ENCODE measurements at places on chromosomes 13 and 19.

- DNase-seq = no peak
Observed at GRCh38 chr19:23525276-23525852, 130.1 kb upstream of the ZNF91 start.

GRCh38 chr13:111152844-111153243 lies 37.7 kb downstream of the ARHGEF7 start:
- no peak for DNase-seq

DNA sequence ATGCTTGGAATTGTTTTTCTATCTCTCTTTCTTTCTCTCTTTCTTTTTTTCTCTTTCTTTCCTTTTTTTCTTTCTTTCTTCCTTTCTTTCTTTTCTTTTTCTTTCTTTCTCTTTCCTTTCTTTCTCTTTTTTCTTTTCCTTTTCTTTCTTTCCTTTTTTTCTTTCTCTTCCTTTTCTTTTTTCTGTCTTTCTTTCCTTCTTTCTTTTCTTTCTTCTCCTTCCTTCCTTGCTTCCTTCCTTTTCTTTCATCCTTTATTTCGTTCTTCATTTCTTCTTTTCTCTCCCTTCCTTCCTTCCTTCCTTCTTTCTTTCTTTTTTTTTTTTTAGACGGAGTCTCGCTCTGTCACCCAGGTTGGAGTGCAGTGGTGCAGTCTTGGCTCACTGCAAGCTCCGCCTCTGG lies 1.9 kb upstream of the MEX3D start:
- DNase-seq = no peak

DNA sequence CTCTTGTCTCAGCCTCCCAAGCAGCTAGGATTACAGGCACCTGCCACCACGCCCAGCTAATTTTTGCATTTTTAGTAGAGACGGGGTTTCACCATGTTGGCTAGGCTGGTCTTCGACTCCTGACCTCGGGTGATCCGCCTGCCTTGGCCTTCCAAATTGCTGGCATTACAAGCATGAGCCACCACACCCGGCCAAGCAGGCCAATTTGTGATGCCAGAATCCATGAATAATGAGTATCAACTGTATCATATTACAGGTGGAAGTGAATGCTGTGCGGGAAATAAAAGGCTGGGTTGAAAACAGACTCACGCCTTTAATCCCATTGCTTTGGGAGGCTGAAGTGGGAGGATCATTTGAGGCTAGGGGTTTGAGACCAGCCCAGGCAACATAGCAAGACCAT lies 3.6 kb upstream of the NFILZ start:
- DNase-seq = no peak

- no peak for DNase-seq
Observed at GRCh38 chr19:50223439-50223716, 20.0 kb downstream of the MYH14 start.

- DNase-seq = peak; percentile 14
Observed at GRCh38 chr13:41547251-41548000, 90.1 kb downstream of the RGCC start.

DNA sequence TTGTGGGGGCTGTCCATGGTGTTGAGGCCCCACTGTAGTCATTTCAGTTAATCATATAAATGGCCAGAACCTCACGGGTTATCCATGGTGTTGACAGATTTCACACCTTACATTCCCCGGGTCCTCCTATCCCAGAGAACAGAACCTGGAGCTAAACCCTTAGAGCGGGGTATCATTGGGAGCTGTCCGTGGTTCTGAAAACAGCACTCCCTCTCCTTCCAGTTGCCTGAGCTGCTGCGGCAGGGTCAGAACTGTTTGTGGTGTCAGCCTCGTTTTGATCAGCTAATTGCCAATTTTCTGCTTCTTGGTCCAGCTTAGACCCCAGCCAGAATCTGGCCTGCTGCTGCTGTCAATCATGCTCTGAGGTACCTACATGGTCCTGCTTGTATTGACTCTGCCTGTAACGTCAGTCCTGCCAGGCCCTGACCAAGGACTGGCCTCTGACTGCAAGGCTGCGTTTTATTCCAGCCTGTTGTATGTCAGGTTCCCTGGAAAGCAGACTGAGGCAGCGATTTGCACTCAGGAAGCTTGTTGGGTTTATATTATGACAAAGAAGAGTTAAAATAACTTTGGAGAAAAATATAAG lies 55.8 kb upstream of the KCTD15 start:
- peak; percentile 36 for DNase-seq

DNA sequence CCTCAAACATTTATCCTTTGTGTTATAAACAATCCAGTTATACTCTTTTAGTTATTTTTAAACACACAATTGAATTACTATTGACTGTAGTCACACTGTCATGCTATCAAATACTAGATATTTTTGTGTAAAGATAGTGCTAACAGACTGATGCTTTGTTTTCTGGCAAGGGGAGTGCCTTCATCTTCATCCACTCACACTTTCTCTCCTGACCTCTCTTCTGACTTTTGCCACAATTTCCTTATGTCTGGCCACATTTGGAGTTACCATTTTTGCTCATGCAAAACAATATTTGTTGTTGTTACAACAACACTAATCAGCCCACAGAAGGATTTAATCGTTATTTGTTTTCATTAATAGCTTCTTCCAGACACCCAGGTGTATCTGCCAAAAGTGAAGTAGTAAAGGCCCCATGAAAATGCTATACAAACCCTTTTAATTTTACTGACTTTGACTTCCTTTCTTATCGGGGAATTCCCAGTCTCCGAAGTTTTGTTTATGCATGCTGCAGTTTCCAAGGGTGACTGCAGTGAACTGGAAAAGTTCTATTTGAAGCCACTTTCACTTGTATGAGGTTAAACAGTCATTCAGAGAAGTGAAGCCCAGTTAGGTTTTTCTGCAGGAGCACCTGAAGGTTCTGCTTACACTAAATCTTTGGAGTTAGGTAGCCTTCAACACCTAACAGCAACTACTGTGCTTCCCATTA lies 66.1 kb upstream of the FRY start:
- no peak for DNase-seq

Measured in fibroblast of skin of right quadriceps (primary cell).